ENCODE measurements at places on chromosomes 6 and 20.
A peak's percentile ranks its signal among the peaks of the same experiment; 100 is the strongest.

GRCh38 chr6:128439627-128440026 is 80.8 kb downstream of the PTPRK start:
- no peak for DNase-seq

- no peak for DNase-seq
Observed at GRCh38 chr6:82616386-82617028, 252.9 kb downstream of the TPBG start.

DNA sequence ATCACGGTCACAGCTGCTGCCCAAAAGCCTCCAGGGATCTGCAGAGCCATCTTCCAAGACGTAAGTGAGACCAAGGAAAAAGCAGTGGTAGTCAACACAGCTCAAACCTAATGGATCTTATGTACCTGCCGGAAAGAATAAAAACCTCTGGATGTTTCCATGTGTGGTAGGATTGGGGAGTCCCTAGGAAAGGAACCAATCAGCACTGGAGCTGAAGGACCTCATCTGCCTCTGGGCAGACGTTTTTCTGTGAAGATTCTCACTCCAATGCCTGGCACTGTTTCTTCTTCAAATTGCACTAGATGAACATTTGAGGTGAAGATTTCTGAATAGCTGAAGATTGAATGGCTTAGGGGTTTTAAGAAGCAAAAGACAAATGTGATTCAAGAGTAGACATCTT is at the start of gene HLA-DQB2:
TSS of gene HLA-DQB2 (minus strand) at position 112 of the 400 bp plus-strand sequence. CDS start at position 50, 62 bp downstream.
- DNase-seq, result peak; percentile 56

DNA sequence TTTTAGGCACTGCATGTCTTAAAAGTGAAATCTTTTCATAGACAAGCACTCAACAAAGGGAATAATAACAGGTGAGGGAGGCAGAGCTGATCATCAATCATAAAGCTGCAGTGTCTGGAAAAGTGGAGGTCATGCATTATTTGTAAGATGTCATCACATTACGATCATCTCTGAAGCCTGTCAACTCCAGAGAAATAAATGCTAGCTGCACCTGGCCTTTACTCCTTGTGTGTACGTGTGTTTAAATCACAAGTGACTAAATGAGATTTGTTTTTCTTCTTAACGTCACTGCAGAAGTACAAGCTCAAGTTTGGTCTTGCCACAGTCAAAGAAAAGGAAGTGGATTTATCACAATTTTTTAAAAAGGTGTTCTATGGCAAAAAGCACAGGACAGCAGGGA is 275.5 kb upstream of the SGK1 start:
- no peak for DNase-seq

- DNase-seq, result no peak
Observed at GRCh38 chr6:65299236-65299635, 407.8 kb downstream of the EYS start.

GRCh38 chr6:131381709-131382093 is 191.3 kb upstream of the ARG1 start:
- DNase-seq, result no peak

GRCh38 chr6:88655586-88655985 is 307.8 kb downstream of the RNGTT start:
- DNase-seq, result no peak

GRCh38 chr6:80547827-80548226 is 441.4 kb downstream of the BCKDHB start:
- no peak for DNase-seq

- peak; percentile 87 for DNase-seq
Observed at GRCh38 chr6:32589596-32590449, at the start of gene HLA-DRB1. Gene HLA-DRB1 (minus strand): TSS chr6:32589848. CDS start chr6:32589742, 106 bp downstream.

DNA sequence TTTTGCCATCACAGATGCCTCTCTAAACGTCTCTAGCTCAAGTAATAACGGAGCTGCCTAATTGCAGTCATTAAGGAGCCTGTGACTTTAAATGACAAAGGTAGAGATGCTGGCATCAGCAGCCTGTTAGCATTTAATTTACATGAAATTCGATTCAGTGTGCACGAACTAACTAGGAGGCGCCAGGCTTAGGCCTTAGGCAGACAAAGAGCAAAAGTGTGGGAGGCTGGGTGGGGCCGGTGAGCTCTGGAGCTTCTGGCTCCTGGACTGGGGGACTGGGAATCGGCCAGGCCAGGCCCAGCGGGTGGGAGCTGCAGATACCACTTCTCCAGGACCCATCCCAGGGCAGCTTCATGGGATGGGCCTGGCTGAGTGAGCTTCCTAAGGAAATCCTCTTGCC is 170.0 kb upstream of the AGPAT4 start:
- DNase-seq, result no peak

DNA sequence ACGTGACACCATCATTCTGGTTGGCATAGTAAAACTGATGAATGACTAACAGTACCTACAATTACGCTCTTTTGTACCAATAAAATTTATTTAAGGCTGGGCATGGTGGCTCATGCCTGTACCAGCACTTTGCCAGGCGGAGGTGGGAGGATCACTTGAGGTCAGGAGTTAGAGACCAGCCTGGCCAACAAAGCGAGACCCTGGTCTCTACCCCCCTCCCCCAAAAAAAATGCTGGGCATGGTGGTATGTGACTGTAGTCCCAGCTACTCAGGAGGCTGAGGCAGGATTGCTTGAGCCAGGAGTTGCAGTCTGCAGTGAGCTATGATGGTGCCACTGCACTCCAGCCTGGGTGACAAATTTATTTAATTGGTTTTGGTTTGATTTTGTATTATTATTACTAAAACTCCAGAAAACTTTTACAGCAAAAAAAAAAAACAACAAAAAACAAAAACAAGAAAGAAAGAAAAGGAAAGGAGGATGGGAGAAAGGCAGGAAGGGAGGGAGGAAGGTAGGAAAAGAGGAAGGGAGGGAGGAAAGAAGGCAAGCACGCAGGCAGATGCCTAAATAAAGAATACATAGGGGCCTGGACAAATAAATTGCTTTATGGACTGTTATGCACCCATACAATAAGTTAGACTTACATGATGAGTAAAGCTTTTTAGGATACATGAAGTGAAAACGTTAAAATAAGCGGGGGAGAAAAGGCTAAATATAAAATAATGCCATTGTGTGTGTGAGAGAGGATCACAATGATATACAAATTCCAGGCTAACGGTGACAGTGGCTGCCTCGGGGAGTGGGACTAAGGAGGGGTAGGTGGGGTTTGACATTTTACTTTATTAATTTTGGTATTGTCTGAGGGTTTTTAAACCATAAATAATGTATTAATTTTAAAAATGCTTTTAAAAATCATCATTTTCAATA is 682 bp upstream of the ZSCAN9 start:
- DNase-seq, result no peak

- DNase-seq, result no peak
Observed at GRCh38 chr6:3494391-3495100, 37.7 kb upstream of the SLC22A23 start.

DNA sequence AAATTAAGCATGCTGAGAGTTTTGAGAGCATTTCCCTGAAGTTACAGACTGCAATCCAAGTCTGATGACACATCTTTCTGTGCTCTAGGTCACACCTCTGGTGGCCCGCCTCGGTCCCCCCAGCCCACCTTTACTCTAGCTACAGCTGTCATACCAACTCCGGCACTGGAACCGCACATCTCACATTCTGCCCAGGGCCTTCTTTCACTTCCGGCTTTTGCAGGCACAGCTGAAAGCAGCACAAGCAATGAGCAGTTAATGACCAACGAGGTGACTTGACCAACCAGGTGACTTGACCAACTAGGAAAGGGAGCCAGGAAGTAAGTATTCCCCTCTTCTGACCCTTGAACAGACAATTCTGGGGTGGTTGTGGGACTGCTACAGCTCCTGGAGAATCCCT is 88.6 kb upstream of the MOCS1 start:
- no peak for DNase-seq

DNA sequence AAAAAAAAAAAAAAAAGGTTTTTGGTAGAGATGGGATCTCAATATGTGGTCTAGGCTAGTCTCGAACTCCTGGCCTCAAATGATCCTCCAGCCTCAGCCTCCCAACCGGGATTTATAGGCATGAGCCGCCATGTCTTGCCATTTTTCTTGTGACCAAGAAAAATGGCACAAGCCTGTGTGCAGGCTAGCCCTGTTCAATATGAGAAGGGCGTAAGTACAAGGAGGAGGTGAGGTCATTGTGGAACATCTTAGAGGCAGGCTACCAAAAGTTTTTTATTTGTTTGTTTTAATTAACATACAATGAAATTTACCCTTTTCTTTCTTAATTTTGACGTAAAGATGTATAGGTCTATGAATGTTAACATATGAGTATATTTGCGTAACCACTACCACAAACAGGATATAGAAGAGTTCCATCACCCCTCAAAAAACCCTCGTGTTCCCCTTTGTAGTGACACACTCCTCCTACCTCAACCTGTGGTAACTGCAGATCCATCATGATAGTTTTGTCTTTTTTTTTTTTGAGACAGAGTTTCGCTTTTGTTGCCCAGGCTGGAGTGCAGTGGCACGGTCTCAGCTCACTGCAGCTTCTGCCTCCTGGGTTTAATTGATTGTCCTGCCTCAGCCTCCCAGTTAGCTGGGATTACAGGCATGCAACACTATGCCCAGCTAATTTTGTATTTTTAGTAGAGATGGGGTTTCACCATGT is 28.3 kb upstream of the KIF3B start:
- DNase-seq, result no peak

GRCh38 chr6:170294813-170295509 is 4.1 kb upstream of the DLL1 start:
- peak; percentile 66 for DNase-seq

DNA sequence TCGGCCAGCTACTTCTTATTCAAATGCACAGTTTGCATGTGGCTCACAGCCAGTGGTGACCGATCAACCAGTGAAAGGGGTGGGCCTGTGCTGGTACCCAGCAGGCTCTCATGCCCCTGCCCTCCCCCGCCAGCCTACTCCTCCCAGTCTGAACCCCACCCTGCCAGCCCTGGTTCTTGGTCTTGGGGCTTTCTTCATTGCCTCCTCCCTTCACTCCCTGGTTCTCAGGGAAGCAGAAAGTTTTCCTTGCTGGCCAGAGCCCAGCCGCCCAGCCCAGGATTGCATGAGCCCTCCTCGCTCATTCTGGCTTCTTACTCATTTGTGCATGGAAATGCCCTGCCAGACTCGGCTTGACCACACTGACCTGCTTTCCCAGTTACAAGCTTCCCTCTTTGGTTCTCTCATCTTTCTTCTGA is 40.8 kb downstream of the KCNK17 start:
- DNase-seq, result no peak

GRCh38 chr20:31505903-31506302 is 8.3 kb upstream of the HM13 start:
- DNase-seq, result no peak

GRCh38 chr6:99446076-99446475 is 21.0 kb upstream of the PNISR start:
- no peak for DNase-seq

- DNase-seq, result peak; percentile 86
Observed at GRCh38 chr6:90383196-90383822, 86.7 kb upstream of the BACH2 start.

DNA sequence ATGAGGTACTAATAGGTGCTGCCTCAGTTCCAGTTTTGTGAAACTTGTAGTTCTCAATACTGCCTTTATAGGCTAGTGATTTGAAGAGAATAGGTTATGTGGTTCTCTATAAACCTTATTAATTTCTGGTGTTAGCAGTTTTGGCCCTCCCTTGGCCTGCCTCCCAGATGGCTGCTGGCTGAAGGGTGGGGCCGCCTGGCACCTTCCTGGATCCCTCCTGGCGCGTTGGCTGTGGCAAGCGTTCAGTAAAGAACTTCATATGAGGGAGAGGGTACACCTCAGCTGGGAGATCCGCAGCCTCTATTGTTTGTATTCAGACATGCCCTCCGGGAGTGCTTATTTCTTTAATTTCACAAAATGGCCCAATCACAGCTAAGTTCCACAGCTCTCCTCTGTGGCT is 51.9 kb downstream of the FAM120B start:
- DNase-seq, result no peak

- DNase-seq, result no peak
Observed at GRCh38 chr6:144423167-144423566, 138.0 kb downstream of the UTRN start.

- no peak for DNase-seq
Observed at GRCh38 chr6:47484616-47485015, 7.0 kb downstream of the CD2AP start.

DNA sequence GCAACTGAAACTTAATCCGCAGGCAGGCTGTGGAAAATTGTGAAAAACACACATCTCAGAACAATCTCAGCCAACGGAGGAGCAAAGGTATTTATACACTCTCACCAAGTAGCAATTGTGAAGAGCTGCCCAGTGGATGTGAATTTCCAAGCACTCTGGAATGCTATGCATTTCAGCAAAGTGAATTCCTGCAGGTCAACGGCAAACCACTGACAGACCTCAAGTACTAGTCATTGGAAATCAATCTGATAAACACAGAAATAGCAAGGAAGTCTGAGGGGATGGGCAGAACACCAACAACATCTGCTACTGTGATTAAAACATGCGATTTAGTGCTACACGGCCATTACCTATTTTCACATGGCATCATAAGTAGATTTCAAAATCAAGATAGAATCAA is 429.1 kb downstream of the HTR1B start:
- DNase-seq, result no peak

DNA sequence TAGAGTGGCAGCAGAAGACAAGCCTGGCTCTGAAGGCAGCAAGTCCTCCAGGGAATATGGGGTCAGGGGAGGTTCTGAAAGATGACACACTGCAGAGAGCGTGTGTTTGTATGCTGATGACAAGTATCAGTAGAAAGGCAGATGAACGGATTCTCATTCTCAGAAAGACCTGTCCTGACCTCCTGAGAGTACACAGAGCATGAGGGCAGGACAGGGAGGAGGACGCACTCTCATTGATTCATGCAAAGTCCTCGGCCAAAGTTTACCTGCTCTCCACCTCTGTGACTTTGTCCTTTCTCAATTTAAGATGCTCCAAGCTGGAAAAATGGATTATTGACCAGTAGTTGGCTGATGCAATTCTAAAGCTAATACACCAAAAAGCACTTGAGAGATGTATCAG is 156.7 kb downstream of the LPA start:
- DNase-seq, result no peak

DNA sequence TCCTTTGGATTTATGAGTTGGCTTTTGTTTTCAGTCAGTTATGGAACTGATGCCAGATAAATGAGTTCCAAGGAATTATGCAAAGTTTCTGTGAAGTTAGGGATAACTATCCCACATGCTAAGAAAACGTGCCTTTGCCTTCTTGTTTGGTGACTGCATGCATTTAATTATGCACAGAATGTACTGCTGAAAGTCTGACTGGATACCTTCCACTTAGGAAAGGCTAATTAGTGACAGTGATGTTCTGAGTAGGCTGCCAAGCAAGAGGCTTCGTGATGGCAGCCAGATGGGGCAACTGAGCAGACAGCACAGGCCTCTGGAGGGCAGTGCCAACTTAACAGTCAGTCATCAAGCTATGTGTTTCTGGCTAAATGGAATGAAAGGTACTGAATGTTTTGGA is 289.9 kb downstream of the CD109 start:
- no peak for DNase-seq

- DNase-seq, result peak; percentile 37
Observed at GRCh38 chr20:13771853-13772453, 12.8 kb downstream of the ESF1 start.

DNA sequence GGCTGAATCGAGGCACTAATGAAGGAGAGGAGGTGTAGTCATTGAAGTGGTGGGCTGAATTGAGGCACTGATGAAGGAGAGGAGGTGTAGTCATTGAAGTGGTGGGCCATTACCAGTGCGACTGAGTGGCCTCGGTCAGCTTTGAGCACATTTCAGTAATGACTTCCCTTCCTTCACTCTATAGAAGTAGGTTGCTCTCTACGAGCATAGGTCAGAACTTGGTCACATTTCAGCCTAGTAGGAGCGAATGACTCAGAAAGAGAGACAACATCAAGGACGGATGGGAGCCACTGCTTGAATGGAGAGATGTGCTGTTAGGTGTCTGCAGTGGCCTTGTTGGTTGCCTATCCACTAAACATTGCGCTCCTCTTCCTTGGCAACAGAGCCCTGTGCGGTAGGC is 39.5 kb downstream of the ZDHHC14 start:
- DNase-seq, result no peak
